Progenitor cell of endocrine pancreas (in vitro differentiated cells): ENCODE measurements at places on chromosomes 7 and 10.

GRCh38 chr7:109751241-109751640 is 1181.6 kb downstream of the DNAJB9 start:
- DNase-seq, result no peak

GRCh38 chr7:32803406-32804141 is 88.0 kb downstream of the KBTBD2 start:
- no peak for DNase-seq

GRCh38 chr7:54992871-54993475 is 25.8 kb upstream of the EGFR start:
- DNase-seq, result no peak

DNA sequence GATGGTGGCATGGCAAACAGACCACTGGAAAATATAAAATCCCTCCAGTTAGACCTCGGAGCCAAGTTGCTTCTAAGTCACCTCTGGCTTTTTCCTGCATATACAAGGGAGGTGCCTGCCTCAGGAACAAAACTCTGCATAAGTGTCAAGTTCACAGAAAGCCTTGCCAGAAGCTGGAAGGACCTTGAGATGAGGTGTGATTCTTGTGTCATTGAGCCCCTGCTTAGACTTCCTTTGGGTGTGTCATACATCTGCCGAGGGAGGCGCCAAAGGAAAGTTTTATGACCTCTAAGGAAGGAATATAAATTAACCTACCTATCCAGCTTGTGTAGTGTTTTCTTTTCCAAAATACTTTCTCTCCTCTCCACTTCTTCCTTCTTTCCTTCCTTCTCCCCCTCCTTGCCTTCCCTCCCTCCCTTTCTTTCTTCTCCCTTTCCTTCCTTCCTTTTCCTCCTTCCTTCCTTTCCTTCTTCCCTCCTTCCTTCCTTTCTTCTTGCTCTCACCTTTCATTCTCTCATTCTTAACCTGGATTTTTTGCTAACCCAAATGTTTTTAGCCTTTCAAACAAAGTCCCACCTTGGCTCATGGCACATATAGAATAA is 75.2 kb downstream of the TRIL start:
- no peak for DNase-seq

DNA sequence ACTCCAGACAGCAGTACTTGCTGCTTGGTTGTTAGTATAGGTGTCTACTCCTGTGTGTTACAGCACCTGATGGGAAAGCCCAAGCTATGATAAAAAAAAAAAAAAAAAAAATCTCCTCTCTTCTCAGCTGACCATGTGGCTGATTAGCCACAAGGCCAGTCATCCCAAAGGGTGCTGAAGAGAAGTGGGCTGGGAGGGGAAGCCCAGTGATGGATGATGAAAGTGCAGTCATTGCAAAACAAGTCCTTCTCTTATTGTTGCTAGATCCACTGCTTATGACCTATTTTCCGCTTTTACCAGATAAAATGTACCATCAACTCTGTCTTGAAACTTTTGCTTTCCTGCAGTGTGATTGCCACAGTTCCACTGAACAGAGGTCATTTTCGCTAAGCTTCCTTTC is 1092.5 kb upstream of the C7orf33 start:
- DNase-seq, result no peak

DNA sequence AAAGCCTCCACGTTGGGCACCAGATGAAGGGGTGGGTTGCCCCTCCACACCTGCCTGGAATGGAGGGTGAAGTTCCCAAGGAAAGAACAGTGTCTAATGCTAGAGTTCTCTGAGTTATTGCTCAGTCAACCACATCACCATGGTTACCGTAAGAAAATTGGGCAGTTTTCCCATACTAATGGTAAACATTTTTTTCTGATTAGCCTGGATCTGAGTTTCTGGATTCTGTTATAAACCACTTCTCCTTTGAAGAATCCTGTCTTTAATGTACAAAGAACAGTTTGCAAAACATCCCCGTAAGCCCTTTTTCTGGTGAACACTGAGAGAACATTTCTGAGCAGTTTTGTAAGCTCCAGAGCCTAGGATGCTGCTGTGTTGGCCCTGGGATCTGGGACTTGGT is 45.5 kb downstream of the ABCC2 start:
- DNase-seq, result no peak

DNA sequence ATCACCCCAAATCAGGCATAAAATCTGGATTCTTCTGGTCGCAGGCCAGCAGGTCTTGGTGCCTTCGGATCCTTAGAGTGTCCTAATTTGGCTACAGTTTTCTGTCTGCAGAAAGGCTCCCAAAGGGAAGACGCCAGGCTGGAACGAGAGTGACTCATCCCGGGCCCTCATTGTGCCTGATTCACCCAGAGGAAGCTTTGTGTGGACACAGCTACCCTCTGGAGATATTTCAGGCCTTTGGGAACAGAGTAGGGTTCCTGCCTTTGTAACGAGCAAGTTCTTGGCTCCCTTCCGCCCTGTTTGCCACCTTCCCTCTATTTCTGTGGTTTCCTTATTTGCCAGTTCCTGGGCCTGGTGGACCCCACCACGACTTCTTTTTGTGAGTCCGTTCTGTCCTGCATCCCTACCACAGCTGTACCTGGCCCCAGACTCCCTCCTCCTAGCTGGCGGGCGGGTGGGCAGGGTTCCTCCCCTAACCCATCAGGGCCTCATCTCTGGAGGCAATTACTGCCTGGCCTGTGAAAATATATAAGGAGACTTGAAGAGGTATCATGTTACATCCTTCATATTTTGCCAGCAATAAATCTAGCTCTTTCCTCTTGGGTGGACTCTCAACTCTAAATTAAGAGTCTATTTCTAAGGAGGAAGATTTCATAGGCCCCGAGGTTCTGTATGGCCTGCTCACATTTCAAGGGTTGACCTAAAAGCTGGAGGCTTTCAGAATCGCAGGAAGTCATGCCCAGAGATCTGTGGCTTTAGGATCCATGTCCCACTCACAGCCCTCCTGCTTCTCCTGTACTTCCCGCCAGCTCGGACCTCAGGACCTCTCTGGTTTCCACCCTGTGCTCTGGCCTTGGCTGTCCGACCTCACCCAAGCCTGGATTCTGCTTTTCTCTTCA is 219.2 kb upstream of the ZNF32 start:
- DNase-seq, result no peak

DNA sequence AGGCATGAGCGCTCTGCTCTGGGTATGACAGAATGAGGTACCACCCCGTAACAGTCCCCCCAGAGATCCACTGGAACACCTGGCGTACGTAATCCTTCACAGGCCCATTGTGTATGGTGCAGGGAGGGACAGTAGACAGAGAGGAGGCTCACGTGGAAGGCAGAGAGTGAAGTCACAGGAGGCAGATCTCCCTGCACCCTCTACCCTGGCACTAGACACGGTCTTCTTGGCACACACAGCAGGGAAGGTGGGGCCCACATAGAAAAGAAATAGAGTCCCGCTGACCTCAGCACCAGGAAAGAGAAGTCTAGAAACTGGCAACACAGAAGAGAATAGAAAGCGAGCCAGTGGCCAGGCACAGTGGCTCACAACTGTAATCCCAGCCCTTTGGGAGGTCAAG is 51.9 kb downstream of the SLC29A4 start:
- no peak for DNase-seq

GRCh38 chr7:75738975-75739795 is 444 bp upstream of the HIP1 start:
- DNase-seq, result peak; percentile 100

DNA sequence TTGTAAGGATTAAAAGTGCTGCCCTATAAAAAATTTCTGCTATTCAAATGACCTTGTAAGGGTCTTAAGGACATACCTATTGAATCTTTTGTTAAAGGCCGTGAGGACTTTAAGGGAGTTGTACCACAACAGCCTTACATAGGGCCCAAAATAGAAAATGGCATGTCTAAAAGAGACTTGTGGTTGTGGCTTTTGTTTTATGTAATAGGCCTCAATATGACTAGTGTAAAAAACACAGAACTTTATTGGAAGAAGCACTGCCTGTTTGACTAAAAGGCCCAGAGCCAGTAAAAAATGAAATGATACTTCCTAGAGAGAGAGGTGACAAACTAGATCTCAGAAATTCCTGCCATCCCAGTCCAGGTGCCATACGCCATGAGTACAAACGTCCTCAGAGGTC is 286.6 kb downstream of the SEMA3D start:
- DNase-seq, result no peak

DNA sequence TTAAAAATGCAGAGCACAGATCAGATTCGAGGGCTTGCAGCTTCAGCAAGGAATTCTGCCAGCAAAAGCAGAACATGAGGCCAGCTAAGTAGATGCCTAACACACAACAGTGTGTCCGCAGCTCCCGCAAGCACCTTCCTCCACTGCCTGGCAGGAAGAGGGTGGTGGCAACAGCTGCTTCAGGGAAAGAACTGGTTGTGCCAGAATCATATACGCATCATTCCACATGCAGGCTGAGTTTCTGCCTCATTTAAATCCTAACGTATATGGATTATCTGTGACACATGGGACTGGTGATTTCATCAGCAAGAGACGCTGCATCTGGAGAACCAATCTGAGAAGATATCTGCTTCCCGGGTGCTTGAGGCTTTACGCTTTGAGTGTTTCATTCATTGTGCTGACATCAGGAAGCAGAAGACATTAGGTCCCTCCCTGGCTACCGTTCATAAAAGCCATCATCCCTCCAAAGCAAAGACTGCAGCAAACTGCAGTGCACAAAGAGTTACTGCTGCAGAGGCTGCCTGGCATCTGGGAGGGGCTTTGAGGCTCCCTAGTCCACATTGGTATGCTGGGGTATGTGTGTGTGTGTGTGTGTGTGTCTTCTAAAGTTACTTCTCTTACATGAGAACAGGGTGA is 78.8 kb downstream of the FAM13C start:
- no peak for DNase-seq

GRCh38 chr10:11125004-11125403 is 107.3 kb downstream of the CELF2 start:
- no peak for DNase-seq

GRCh38 chr10:84902553-84902952 is 574.2 kb downstream of the CCSER2 start:
- no peak for DNase-seq

DNA sequence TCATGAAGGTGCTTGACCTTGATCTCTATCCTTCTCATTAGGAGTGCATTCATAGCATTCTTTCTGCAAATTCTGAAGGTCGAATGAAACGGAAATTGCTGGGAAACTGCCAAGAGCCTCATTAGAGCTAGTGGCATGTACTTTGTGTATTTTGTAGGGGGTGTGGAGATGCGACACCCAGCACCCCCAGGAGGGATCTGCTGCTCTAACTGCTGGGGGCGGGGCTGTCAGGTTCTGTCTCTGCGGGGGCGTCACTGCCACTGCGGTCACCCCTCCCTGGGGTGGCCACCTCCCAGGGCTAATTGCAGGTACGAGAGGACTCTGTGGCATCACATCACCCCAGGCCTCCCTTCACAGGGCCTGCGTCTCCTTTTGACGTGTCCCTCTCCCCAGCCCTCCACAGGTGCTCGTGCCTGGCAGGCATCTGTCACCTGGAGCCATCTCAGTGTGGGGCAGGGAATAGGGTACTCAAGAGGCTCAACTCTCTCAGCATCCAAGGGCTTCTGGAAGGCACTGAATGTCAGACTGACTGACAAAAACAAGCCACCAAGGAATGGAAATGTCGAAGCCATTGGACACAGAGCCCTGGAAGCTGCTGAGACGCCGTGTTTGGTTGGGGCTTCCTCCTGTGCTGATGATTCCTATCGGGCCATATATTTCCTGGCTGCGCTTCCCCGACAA is 151.1 kb downstream of the ACTR3B start:
- no peak for DNase-seq

DNA sequence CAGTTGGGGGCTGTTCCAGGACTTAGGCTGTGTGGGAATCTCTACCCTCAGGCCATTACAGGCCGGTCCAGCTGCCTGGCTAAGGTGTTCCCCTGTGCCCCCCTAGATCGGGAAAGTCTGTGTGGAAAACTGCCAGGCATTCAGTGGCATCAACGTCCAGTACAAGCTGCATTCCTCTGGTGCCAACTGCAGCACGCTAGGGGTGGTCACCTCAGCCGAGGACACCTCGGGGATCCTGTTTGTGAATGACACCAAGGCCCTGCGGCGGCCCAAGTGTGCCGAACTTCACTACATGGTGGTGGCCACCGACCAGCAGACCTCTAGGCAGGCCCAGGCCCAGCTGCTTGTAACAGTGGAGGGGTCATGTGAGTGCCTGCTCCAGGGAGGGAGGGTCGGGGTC is 27.1 kb upstream of the CSGALNACT2 start:
- DNase-seq, result no peak

DNA sequence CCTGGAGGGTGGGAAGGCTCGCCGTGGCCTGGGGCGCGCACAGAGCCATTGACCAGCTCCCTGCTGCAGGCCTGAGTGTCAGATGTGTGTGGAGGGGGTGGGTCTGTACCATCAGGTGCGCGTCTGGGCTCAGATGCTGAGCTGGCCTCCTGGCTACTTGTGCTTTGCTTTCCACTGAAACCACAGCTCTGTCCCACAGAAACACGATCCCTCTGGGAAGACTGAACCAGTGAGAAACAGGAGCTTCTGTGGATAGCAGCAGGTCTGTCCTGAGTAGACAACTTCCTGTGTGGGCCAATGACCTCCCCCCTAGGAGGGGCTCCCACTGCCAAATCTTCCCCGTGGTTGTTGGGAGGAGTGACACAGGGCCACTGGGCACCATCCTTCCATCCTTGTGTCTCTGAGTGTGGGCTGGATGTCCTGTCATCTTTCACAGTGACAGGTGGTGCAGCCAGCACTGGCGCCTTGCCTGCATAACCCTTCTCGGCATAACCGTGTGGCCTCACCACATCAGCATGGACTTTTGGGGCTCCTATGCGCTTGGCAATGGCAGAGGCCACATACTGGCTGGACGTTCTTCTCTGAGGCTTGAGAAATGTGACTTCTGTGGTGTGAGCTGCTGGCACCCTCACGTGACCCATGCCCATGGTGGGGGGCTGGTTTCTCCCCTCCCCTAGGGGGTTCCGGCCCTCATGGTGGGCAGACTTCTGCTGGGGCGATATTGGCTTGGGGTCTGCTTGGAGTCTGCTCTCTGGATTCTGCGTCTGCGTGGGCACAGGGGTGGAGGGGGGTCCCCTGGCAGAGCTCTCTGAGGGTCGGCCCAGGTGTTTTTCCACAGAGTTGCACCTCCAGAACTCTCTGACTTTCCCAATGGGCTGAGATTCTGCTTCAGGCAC is 245.5 kb upstream of the GRB10 start:
- no peak for DNase-seq

- DNase-seq, result no peak
These were observed 2.5 kb upstream of the UPK3B start for GRCh38 chr7:76507723-76508406.

- DNase-seq, result no peak
These were observed 269.7 kb downstream of the ZMYND11 start for GRCh38 chr10:404991-405390.

GRCh38 chr7:13336227-13336626 is 648.8 kb downstream of the ARL4A start:
- DNase-seq, result no peak

- no peak for DNase-seq
These were observed 582.7 kb downstream of the REEP3 start for GRCh38 chr10:64103750-64104470.
